Endothelial cell of coronary artery (primary cell): ENCODE measurements at places on chromosomes 5 and 9. TPM values are rescaled to one million over a fixed set of nuclear protein-coding genes. Genes with fewer than 3 reads are reported as not detected.

PDE8B gene
- not detected in 2 replicates for total RNA-seq

GFI1B gene
- total RNA-seq, result not detected in 2 replicates

PPIC gene
- 43.6 and 54.5 TPM in 2 replicates for total RNA-seq

SYNPO gene
- 10.0 and 39.4 TPM in 2 replicates for total RNA-seq

LRRC70 gene
- total RNA-seq, result 18.0 and 33.4 TPM in 2 replicates

C6 gene
- total RNA-seq, result not detected in 2 replicates

PCDHA9 gene
- 0.09 TPM in 2 replicates for total RNA-seq

INSL4 gene
- total RNA-seq, result not detected in 2 replicates

CDC23 gene
- total RNA-seq, result 28.4 and 28.6 TPM in 2 replicates

SCGB3A2 gene
- not detected in 2 replicates for total RNA-seq

KIF4B gene
- 0.19 and 0.27 TPM in 2 replicates for total RNA-seq

ANKRD55 gene
- total RNA-seq, result 0.09 and 0.72 TPM in 2 replicates

PCDHA5 gene
- 0.09 TPM in 2 replicates for total RNA-seq

FOXD4L6 gene
- under 0.01 TPM in 1 of 2 replicates, not detected in the other for total RNA-seq

JAKMIP2 gene
- total RNA-seq, result 0.09 TPM in 1 of 2 replicates, not detected in the other

TMC1 gene
- 2.1 and 5.8 TPM in 2 replicates for total RNA-seq

PCDHGC5 gene
- total RNA-seq, result 0.45 and 0.94 TPM in 2 replicates

CDC26 gene
- 45.0 and 53.3 TPM in 2 replicates for total RNA-seq

PDLIM4 gene
- 50.3 and 63.1 TPM in 2 replicates for total RNA-seq
